D721Med (cell line): ENCODE measurements at places on chromosomes 1 and 21.
A peak's percentile ranks its signal among the peaks of the same experiment; 100 is the strongest.

GRCh38 chr1:58785442-58786058 lies 1.7 kb upstream of the JUN start:
- DNase-seq, result no peak

GRCh38 chr1:88730132-88730675 lies 46.1 kb downstream of the PKN2 start:
- no peak for DNase-seq

GRCh38 chr1:8154621-8155052 lies 128.5 kb upstream of the ERRFI1 start:
- DNase-seq, result no peak

DNA sequence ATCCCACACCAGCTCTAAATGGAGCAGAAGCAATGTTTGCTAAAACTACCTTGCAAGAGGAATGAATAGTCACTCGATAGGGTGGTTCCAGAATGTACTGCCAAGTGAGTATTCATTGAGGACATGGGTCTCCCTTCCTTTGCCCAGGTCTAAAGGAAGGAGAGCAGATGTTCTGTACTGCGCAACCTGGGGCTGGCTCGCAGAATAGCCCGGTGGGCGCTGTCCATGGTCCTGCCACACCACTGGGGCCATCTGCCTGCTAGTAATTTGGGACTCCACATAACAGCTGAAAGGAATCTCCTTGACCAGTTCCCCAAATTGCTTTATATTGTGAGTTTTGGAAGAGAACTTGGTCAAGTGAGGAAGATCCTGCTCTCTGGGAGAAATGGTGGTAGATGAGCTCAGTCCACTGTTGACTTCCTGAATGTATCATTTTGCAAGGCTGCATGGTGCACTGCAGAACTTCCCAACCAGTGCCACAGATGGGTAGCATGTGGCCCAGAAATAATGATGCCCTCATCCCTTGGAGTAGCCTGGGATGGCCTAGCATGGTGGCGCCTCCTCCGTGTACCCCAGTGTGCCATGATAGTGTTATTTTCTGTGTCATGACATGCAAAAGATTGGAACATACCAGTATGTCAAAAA lies 5.7 kb downstream of the SLC6A17 start:
- DNase-seq, result no peak

- DNase-seq, result no peak
These were observed 14.8 kb downstream of the KCNN3 start for GRCh38 chr1:154855186-154855851.

DNA sequence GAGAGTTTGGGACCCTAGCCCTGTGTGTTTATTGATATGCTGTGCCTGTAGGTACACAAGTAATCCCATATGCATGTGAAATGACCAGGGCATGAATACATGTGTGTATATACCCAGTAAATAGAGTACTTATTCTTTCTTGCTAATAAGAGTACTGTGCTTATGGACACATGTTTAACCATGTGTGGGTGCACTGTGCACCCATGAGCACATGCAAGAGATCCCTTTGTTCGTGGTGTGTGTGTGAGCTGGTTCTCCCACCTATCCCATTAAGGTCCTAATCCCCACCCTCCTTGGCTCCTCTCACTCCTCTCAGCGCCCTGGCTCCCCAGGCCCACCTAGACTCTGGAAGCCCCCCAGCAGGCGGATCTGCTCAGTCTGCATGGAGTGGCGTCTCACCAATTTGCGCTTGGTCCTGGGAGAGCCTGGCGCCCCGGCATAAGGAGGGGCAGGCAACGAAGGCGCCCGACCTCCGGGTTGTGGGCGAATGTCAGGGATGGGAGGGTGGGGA lies 2.2 kb upstream of the LIX1L start:
- no peak for DNase-seq

DNA sequence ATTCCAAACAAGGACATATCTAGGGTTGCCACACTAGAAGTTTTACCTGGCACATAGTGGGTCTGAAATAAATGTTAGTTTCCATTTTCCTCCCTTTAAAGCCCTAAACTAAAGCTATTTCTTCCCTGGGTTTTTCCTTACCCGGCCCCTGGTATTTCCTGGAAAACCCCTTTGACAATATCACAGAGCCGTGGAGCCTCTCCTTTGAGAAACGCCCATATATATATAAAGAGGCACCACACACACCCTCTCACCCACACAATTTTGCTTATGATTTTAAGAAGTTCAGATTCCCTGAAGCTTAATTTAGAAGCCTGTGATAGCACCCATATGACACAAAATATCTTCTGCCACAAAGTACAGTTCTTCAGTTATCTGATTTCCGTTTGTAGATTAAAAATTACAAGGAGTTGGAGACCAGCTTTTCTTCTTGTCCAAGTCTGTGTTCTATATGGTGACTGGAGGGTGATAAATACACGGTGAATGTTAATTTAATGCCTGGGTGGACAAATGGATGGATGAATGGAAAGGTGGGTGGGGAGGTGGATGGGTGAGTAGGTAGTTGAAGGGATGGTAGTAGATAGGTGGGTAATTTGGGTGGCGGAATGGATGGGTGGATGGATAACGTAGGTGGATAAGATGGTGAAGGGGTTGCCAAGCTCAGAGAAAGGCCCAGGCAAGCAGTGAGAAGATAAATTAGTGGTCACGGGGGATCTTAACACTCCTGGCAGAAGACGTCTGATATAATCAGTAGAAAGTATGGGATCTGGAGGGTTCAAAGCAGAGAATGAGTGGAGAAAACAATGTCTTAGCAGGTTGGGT lies 154.4 kb upstream of the FGGY start:
- no peak for DNase-seq

DNA sequence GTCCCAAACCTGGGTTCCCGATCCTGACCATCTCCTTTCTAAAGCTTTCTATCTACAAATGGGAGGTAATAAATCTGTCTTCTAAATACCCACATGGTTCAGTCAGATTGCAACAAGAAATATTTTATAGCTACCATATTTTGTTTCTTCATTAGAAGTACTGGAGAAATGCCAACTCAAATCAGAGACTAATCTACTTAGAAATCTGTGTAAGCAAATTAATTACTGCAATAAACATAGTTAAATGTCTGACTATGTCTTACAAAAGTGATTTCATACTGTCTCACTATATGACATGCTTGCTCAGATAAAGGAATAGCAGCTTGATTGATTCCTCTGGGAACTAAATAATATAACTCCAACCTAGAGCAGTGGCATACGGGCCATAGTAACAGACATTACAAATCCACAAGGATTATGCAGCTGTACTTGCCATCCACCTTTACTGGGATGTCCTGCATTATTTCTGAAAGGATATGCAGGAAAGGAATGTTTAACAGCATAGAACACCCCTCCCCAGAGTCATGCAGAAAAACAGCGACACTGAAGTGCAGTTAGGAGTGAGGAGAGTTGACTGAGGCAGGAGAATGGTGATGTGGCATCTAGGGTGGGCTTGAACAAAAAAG lies 80.3 kb downstream of the PCNX2 start:
- DNase-seq, result no peak

DNA sequence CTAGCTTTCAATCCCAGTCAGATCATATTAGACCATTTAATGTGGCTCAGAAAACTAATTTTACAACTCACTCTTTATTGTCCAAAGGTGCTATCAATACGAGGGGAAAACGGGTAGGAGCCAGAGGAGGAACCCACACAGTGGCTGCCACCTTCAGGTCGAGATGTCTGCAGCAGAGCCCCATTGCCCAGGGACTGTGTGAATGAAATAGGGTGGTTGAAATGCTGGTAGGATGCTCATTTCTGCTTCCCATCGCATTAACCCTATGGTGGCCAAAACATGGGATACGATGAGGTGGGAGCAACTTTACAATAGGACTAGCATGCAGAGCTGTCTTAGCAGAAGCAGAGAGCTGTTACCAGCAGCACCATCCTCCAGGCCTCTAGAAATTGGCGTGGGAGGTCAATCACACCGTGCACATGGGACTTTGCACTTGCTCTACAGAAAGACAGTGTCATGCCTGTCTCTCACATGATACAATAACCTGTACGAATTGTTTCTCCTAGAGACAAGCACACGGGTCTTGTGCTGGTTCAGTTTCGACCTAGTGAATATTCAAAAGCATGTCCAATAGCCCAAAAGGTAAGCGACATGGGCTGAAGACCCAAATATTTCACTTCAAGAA lies 69.5 kb upstream of the DESI2 start:
- DNase-seq, result no peak

DNA sequence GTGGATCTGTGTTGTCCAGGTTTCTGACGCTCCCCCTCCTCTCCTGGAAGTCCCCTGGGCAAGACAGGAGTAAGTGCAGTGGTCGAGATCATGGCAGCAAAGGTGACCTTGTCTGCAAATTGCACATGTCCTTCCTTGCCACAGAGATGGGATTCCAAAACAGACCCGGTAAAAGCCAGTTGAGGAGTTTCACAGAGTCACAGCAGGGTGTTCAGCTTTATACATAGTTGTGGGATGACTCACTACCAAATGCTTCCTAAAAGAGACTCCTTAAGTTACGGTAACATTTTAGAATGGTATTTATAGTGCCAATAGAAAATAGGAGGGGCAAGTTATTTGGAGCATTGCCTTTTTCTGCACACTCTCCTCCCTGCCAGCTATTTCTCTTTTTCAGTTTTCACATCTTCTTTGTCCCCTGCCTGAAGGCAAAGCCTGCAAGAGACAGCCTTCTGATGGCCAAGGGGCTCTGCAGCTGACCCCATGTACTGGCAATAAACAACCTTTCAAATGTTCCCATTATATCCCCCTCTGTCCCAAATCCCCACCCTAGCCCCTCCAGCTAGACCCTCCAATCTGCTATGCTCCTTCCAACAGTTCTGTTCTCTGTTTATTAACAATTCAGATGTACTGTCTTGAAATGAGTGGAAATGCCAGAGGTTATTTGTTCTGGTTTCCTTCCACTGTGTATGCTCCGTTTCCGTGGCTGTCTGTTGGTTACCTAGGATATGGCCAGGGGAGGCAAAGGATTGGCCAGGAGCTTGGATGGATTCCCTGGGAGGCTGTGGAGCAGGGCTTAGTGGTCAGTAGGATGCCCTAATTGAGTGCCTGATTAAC lies 115.0 kb downstream of the TGFB2 start:
- no peak for DNase-seq

- DNase-seq, result peak; percentile 50
These were observed 6.3 kb downstream of the TMEM234 start for GRCh38 chr1:32215629-32216480.

GRCh38 chr1:213050745-213051126 lies 305 bp upstream of the RPS6KC1 start:
- no peak for DNase-seq

GRCh38 chr1:52098139-52098871 lies 42.2 kb downstream of the BTF3L4 start:
- DNase-seq, result no peak
